Cortex of kidney (tissue), 1 donor: ENCODE measurements at places on chromosomes 3 and 15.

DNA sequence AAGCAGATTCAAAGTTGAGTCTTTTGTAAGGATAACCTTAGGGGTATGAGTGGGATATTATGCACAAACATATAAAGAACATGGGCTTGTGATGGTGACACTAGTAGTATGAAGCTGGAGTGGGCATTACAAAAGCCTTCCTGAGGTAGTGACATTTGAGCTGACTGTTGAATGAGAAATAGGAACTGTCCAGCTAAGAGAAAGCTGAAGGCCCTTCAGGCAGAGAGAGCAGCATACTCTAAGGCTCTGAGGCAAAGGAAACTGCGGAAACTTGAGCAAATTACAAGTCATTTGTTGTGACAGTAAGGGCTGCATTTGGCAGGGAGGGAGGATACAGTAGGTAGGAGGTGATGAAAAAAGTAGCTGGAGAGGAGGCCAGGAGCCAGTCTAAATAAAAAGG, 190.7 kb upstream of the CD96 start:
- DNase-seq, result no peak

DNA sequence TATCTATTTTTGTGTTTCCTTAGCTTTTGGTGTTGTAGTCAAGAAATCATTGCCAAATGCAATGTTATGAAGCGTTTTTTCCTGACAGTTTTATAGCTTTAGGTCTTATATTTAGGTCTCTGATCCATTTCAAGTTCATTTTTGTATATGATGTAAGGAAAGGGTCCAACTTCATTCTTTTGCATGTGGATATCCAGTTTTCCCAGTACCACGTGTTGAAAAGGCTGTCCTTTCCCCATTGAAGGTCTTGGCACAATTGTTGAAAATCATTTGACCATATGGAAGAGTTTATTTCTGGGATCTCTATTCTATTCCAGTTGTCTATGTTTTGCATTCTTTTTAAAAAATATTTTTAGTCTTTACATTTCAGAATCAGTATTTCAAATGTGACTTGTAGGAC, 14.6 kb upstream of the SNRPN start:
- DNase-seq, result no peak

DNA sequence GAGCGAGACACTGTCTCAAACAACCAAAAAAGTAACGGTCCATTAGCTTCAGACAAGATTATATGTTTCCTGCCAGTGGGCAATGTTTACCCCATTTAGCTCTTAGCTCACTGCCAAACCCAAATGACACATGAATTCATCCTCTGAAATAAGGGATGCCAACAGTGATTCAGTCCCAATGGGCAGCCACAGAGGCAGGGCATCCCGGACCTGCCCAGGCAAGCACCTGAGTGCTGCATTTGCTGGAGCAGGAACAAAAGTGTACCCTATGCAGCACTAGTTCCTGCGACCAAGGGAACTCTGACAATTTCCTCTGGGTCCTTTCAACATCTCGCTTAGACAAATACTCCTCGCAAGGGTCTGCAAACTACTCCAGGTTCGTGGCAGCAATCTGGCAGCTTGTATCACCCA, 8.0 kb downstream of the IP6K2 start:
- DNase-seq, result no peak

DNA sequence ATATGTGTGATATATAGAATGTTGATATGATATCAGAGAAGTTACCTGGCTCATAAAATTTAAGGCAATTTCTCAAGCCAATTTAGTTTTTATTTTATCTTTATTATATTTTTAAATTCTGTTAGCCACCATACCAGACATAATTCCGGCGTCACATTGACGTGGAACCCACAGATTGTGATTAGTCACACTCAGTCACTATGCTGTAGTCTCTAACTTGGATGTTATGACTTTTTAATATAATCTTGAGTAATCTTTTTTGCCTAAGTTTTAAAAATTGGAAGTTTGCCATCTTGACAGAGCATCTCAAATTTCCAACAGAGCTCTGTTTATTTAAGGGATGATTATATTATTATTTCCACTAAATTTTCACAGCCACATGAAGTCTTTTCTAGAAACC, 9.7 kb upstream of the DCLK3 start:
- no peak for DNase-seq

GRCh38 chr3:72383883-72384282, 464.4 kb downstream of the SHQ1 start:
- DNase-seq, result no peak

GRCh38 chr3:28150465-28151206, 90.8 kb upstream of the CMC1 start:
- no peak for DNase-seq

GRCh38 chr3:59963676-59964075, 913.9 kb upstream of the CFAP20DC start:
- no peak for DNase-seq

GRCh38 chr3:69248436-69248835, 126.0 kb upstream of the LMOD3 start:
- DNase-seq, result no peak

DNA sequence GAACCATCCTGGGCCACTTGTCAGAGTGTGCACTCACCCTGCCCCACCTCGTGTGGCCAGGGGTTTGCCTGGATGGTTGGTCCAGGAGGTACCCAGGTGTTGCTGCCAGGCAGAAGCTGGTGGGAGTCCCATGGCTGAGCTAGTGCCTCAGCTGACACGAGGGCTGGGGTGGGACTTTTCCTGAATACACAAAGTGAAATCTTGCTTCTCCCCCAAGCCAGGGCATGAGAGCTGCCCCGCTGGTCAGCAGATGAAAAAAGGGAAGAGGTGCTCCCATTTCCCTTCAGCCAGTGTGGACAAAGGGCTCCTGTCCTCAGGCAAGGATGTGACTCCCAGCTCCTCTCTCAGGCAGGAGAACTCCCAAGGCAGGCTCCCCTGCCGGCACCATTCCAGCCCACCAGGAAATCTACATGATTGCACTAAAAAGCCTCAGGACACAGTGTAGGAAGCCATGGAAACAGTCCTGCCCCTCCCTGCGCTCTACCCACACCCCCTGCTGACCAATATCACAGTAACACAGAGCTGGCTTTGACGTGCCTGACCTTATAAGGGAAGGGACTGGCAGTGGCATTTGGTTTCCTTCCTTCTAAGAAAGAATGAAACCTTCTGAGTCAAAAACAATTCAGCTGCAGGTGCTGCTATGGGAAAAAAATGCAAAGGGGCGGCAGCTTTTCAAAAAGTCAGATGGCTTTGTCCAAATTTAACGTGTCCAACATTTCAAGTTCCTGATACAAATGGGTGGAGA, 33.9 kb downstream of the MYO5C start:
- DNase-seq, result no peak

DNA sequence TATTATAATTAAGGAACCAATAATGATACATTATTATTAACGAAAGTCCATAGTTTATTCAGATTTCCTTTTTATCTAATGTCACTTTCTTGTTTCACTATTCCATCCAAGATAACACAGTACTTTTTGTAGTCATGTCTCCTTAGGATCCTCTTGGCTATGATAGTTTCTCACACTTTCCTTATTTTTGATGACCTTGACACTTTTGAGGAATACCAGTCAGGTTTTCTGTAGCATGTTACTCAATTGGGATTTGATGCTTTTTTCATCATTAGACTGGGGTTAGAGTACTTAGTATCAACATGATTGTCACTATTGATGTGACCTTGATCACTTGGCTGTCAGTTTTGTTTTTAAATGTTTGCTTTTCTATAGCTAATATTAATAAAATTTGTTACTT, 33.0 kb upstream of the MGA start:
- DNase-seq, result no peak

DNA sequence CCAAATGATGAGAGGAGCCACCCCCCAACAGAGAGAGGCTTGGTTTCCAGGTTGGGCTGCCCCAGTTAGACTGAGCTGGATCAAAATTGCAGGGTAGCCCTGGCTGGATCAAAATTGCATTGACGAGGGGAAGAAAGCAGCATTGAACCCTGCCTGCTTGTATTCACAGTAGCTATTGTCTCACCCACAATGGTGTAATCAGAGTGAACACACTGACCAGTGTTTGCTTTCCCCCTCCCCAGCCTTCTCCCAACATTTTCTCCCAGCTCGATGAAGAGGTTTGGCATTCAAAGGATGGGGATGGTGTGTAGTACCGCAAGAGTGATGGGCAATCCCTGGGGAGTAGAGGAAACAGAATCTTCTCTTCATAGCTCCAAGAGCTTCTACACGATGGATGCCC, 223.8 kb downstream of the ADAMTS9 start:
- no peak for DNase-seq

DNA sequence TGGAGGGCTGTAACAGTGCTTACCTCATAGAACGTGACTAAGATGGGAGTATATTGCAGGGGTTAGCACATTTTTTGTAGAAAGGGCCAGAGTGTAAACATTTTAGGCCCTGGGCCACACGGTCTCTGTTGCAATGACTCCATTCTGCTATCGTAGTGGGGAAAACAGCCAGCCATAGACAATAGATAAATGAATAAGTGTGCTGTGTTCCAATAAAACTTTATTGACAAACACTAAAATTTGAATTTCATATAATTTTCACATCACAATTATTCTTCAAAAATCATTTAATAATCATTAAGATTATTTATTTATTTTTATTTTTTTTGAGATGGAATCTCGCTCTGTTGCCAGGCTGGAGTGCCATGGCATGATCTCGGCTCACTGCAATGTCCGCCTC, 478.6 kb downstream of the SHQ1 start:
- DNase-seq, result no peak

GRCh38 chr15:96345560-96346399, 15.3 kb downstream of the NR2F2 start:
- no peak for DNase-seq

DNA sequence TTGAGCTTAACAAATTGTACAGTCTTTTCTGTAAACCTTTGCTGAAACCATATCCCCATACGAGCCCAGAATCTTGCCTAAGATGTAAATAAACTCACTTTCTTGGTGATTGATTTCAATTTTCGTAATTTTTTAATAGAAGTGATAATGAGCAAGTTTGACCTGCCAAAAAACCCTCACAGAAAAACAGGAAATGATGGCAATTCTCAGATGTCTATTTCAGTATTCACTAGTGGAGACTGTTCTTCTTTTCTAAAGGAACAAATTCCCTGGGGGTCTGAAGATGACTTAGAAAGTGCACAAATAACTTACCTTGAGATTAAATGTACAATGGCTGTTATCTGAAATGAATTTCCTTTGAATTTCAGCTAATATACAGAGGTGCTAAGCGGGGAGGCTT, 116.5 kb upstream of the CMC1 start:
- DNase-seq, result no peak

DNA sequence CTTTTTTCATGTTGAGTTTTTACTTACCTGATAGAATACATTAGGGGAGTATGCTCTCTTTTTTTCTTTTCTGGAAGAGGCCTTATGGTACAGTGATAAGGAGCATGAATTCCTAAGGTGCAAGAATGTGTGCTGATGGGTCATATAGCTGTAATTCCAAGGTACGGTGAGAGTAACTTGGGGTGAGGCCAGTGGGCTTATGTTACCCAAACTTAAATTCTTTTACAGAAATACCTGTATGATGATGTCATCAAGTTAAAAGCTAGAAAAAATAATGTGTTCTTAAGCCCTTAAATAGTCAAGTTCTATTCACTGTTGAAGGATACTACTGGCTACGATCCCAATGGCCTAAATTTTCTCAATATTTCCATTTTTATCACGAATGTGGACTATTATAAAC, 111.2 kb downstream of the GMPS start:
- no peak for DNase-seq

DNA sequence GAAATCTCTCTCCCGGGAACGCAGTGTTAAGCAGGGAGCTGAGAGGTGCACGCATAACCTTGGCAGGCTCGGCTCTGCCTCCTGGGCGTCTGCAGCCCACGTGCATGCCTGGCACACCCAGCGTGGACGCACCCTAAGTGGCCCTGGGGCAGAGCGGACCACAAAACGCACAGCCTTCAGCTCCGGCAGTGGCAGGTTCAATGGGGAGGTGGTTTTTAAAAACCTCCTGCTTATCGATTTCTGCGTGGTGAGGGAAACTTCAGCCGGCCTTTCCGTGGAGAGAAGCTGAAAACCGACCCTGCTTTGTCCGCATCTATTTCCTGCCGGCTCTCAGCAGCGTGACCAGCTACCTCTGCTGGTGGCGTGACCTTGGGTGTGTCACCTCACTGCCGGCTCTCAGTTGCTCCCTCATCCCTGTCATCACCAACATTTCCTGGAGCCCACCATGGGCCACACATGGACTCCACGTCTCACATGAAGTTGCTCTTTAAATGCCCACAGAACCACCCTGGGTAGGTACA, 134.8 kb upstream of the MEF2A start:
- no peak for DNase-seq

- DNase-seq, result no peak
Measured at GRCh38 chr3:31235062-31235700, 297.5 kb upstream of the STT3B start.

- DNase-seq, result no peak
Measured at GRCh38 chr3:54424292-54424691, 301.9 kb downstream of the CACNA2D3 start.

- DNase-seq, result no peak
Measured at GRCh38 chr15:70196372-70197316, 98.9 kb upstream of the TLE3 start.

GRCh38 chr3:38171622-38172021, 6.3 kb downstream of the OXSR1 start:
- DNase-seq, result no peak

DNA sequence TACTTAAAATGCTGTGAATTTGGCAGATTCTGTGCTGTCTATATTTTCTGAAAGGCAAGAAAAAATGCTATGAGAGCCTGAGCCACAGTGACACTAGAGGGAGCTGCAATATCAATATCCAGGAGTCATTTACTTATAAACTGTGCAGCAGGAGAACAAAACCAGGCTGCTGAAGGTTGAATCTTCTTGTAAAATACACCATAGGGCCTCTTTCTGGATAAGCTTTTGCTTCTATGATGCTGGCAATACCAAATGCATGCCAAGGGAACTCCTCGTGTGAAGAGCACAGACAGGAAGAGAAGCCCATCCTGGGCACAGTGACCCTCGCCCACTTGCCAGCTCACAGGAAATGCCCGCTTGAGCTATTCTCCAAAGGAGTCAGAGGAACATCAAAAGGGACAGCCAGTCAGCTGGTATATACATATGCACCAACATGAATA, 48.0 kb upstream of the TSPAN3 start:
- DNase-seq, result no peak

GRCh38 chr3:14566812-14567211, 26.7 kb upstream of the GRIP2 start:
- DNase-seq, result no peak
